ENCODE measurements at places on chromosomes 5 and 9.

DNA sequence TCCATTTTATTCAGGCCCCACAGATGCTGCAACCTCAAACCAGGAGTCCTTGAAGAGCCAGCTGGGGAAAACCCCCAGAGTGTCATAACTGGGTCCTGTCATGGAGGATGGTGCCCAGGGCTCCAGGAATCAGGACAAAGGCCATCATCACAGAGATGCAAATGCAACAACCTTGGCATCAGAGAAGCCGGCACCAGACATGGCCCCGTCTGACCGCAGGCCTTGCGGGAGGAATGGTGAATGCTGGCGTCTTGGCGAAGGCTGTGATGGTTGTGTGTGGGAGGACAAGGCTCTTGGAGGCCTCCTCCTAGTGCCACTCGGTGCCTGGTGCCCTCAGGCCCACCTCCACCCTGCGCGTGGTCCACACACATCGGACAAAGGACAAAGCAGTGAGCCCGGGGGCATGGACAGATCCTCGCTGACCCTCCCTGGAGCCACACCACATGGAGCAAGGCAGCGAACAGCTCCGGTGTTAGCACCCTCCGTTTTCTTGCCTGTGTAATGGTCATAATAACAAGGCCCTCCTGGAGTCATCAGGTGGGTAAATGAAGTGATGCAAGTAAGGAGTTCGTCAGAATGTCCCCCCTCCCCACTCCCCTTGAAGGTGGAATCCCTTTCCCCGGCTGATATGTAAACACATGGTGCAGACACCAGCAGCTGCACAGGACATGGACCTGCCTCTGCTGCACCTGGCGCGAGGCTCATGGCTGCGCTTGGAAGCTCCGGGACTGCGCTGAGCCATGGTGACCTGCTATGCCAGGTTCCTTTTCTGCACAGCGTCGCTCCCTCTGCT, 380.7 kb downstream of the IRX2 start:
- DNase-seq, result no peak

DNA sequence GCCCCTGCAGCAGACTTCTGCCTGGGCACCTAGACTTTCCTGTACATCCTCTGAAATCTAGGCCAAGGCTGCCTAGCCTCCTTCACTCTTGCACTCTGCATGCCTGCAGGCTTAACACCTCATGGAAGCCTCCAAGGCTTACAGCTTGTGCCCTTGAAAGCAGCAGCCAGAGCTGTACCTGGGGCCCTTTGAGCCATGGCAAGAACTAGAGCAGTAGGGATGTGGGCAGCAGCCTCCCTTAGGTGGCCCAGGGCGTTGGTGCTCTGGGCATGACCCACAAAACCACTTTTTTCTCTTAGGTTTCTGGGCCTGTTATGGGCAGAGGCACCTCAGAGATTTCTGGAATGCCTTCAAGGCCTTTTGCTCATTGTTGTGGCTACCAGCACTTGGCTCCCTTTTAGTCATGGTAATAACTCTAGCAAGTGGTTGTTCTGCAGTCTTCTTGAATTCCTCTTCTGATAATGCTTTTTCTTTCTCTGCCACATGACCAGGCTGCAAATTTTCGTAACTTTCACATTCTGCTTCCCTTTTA, 606.2 kb downstream of the TLE4 start:
- DNase-seq, result no peak

DNA sequence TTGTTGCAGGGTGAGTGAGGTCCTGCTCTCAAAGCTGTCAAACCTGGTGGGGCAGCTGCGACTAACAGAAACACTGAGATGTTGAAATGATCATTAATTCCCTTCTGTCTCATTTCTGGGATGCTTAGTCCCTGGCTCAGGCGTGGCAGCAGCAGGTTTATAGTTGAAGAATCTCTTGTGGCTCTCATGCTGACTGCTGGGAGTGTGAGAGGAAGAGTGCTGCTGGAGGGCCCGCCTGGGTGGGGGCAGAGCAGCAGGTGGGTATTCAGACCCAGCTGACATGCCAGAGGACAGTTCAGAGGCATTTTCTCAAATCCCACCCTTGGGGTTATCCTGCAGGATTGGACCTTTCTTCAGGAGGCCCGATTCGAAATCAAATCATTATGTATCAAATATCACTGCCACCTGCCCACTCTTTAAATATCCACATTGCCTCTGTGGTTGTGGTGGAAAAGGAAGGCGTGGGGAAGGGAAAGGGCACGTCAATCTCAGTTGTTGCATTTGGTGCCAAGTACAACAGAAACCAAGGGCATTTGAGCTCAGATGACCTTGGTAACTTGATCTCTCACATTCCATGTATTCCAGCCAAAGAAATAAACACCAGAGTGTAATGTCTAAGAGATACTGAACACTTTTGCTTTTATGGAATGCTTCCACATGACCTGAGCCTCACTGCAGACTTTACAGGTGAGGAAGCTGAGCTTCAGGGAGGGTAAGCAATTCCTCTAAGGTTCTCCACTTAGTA, 224.3 kb downstream of the AOPEP start:
- peak; percentile 88 for DNase-seq

DNA sequence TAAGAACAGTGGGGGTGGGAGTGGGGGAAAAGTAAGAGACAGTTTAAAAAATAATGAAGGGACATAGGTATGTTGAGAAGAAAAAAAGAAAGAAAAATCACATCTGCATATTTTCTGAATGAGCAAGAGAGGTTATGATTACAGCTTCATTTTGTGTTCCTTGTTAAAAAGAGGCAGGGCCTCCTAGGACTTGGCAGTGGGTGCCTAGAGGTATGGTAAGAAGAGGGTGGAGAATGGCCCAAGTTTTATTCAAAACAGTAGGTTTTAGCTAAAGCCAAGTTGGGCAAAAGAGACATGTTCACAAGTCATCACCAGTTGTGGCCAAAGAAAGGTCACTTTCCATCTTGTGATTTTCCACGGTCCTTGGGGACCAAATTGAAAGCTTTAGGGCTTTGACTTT, 643.4 kb downstream of the CCDC171 start:
- no peak for DNase-seq

DNA sequence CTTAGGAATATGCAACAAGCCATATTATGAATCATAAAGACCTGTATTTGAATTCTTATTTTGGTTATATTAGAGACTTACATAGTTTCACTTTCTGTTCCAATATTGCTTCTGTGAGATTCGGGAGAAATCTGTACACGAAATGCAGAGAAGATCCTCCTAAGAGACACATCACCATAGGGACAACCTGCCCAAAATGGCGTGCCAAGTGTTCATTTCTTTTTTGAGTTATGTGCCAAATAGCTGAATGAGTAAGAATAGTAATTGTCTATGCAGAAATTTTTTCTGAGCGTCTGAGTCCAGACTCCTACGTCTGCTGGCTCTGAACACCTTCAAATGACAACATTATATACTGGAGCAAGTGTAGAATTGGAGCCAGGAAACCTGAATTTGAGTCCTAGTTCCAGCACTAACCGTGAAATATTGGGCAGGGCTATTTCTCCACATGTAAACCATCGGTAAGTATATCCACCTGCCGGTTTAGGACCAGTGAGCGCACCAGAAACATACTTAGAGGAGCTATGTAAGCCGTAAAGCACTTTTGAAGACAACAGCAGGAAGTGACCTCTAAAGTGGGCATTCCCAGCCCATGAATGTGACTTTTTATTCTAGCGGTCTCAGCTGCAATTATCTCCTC, 163.9 kb upstream of the DMRT1 start:
- peak; percentile 54 for DNase-seq

DNA sequence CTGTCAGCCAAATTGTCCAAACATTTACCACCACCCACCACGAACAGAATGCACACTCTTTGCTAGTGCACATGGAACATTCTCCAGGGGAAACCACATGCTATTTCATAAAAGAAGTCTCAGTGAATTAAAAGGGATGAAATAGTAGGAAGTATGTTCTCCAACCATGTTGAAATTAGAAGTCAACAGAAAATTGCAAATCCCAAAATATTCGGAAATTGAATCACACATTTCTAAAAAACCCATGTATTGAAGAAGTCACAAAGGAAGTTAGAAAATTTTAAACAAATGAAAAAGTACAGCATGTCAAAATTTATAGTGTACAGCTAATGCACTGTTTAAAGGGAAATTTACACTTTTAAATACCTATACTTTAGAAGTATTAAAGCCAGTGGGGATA, 50.8 kb downstream of the TGFBR1 start:
- DNase-seq, result no peak

- peak; percentile 2 for DNase-seq
Observed at GRCh38 chr5:124963236-124963919, 216.9 kb upstream of the ZNF608 start.

DNA sequence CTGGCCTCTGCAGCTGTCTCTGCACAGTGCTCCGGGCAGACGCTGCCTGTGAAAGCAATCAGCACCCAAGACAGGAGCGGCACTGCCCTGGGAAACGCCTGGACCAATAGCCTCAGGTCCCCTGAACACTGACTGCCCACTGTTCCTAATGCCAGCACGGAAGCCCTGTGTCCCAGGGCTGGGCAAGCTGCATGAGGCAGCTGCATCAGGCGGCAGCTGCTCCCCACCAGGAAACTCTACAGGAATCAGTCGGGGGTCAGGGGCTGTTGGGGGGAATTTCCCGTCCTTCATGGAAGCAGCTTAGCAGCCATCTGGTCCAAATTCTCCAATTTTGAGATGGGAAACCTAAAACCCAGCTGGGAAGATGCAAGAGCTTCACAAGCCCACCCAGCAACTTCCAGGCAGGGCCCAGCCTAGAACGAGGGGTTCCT, 118.6 kb downstream of the VAV2 start:
- DNase-seq, result no peak

GRCh38 chr5:107474716-107475489, 195.8 kb downstream of the EFNA5 start:
- no peak for DNase-seq

GRCh38 chr9:109115931-109116526, 3.7 kb downstream of the TMEM245 start:
- DNase-seq, result no peak

DNA sequence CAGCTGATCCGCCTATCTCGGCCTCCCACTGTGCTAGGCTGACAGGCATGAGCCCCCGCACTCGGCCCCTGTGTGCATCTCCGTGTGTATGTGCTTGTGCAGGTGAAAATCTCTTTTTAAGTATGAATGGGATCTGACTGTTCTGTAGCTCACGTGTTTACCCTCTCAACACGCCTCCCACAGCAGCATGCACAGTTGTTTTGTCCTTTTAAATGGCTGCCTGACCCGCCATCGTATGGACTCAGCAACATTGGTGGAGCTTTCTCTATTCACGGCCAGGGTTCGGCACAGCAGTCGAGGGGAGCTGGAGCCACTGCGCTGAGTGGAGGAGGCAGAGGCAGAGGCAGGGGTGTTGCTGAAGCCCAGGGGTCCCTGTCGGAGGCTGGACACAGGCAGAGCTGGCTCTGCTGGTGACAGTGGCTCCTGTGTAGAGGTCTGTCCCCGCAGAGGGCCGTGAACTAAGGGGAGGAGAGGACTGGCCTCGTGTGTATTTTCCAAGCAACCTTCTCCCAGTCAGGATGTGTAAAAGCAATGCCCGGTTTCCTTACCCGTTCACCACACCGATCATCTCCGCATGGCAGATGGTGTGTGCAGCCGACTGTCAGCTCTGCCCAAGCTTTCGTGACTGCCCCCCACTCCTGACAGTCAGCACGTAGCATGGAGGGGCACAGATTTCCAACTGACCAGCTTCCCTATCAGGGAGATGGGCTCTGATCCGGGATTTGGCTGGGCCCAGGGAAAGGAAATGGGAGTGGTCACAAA, 37.3 kb downstream of the MRPL36 start:
- no peak for DNase-seq

DNA sequence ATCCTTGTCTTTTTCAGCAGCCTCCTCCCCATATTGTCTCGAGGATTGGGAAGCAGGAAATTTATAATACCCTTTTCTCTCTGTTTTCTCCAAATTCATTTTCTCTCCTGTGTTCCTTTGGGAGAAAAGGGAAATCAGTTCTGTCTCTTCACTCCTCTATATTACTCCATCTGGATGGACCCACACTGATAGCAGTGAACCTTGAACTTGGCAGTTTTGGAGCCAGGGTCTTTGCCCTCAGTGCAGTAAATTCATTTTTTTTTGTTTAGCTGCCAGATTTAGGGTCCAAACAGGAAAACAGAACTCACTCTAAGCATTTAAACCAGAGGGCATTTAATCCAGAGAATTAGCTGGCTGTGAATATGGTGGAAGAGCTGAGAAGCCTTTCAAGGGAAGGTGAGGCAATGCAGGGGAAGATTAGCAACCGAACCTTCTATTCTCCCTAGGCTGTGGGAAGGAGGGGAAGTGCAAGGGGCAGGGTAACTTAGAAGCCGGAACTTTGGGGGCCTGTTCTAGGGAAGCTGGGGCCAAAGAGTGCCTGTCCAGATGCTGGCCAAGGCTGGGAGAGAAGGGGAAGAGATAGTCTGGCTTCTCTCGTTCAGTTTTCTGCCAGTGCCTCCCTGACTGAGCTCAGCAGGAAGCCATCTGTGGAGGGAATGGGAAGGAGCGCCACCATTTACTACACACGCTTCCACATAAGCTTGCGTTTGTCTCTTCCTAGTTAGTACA, 16.3 kb upstream of the NPR2 start:
- DNase-seq, result no peak

DNA sequence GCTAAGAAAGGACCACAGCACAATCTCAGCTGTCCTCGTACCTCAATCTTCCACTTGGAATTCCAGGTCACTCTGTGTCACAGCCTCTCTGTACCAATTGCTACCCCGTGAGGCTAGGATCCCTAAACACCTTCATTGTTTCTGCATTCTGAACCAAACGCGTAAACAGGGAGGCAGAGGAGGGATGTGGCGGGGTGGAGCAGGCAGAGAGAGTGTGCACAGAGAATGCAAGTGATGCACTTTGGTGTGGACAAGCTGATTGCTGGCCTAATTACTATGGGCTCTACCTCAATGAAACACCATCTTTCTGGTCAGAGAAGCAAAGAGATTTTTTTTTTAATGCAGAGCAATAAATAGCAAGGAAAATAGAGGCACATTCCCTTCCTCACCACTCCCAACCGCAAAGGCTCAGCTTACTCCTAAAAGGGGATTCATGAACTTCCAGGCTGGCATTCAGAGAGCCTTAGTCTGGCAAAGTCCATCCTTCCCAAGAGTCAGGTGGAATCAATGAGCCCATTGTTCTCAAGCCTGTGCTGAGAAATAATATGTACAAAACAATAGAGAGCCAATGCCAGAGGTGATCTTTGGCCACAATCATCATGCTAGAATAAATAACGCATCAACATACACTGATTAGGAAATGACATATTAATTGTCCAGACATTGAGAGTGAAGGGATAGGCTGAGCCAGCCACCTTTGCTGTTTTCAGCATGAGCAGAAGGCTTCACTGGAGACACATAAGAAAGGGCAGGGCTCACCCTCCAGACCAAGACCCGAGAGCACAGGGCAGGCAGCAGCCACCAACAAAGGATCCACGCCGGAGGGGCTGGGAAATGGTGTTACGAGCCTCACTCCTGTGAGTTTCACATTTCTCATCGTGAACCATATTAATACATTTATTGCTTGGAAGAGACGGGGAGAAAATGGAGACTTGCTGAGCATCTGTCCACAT, 278.8 kb downstream of the ENC1 start:
- peak; percentile 97 for DNase-seq

DNA sequence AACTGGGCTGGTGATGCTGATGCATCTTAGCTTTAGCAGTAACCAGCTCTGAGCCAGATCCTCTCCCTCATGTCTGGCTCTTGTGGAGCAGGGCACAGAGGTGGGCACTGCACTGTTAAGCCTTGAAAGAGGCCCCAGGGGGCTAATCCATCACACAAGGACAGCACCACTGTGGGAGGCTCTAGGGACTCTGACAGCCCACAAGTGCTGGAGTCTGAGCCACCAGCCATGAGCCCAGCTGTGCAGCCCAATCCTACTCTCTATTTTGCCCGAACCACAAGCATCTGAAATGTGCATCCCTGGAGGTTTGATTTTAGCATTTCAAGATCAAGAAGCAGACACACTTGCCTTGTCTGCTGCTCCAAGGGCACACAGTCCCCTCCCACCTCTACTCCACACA, 407.1 kb upstream of the TRPC7 start:
- DNase-seq, result no peak

All from HepG2 (cell line).